Activated T-helper 2 cell treated with anti-CD3 and anti-CD28 coated beads, Interferon-gamma antibody, Interleukin-2, Interleukin-4, amounts not matched to agents 10 μg/mL and 5 μg/mL and 100 μg/mL, durations not matched to agents 14 hours and 24 hours and 36 hours (primary cell): ENCODE measurements at places on chromosomes 16 and 17. TPM values are rescaled to one million over a fixed set of nuclear protein-coding genes. Genes with fewer than 3 reads are reported as not detected.
A peak's percentile ranks its signal among the peaks of the same experiment; 100 is the strongest.

PIPOX gene
- 2.0 and 2.8 TPM in 2 replicates for total RNA-seq

GRCh38 chr17:2076087-2076984 lies 21.4 kb downstream of the HIC1 start:
- peaks cover 35% of the 10 kb centered on the region for H3K4me1 ChIP-seq
- peak overlapping the region; percentile 28 for H3K27ac ChIP-seq
- DNase-seq: no peak
- peaks cover 64% of the 10 kb centered on the region for H3K36me3 ChIP-seq

DNA sequence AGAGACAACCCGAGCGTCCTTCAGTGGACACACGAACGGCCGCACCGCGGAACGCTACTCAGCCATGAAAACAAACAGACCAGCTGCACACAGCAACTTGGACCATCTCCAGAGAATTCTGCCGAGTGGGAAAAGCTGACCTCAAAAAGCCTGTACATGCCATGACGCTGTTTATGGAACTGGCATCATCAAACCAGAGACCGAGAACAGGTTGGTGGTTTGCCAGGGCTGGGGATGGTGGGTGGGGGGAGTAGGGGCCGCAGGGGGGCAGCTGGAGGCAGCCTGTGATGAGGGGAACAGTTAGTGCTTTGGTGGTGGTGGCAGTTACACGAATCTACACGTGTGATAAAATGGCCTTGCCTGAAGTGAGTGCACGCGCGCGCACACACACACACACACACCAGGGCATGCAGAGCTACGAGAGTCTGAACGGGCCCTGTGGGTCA lies 169.8 kb downstream of the LAT start:
- DNase-seq: no peak
- H3K4me1 ChIP-seq: peaks cover 19% of the 10 kb centered on the region
- H3K4me3 ChIP-seq: no peak overlapping the region
- H3K36me3 ChIP-seq: peaks cover 23% of the 10 kb centered on the region
- H3K27ac ChIP-seq: no peak overlapping the region

DNA sequence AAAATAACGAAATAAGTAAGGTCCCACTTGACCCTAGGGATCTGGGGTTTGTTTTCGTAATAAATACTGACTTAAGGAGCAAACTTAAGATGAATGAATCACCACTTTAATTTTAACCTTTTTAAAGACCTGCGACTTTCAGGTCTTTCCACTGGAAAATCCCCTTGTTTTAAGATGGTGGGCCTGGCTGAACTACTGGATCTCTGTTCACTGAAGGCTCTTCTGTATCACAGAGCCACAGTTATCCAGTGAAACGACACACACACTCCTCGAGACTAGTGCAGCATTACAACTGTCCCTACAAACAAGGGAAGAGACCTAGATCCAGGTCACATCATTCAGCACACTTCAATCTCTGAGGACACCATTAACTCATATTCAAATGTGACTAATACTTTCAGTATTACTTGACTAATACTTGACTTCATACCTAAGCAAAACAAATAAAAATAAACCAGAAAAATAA lies 299.0 kb downstream of the CEP112 start:
- peaks cover 2% of the 10 kb centered on the region for H3K4me1 ChIP-seq
- DNase-seq: no peak
- no peaks in the 10 kb centered on the region for H3K27me3 ChIP-seq

DNA sequence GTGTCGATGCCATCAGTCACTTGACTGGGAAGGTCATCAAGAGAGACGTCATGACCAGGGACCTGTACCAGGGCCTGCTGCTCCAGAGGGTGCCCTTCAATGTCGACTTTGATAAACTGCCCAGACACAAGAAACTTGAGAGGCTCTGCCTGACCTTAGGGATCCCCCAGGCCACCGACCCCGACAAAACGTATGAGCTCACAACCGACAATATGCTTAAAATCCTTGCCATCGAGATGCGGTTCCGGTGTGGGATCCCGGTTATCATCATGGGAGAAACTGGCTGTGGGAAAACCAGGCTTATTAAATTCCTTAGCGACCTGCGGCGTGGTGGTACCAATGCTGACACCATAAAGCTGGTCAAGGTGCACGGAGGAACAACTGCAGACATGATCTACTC lies 69.6 kb upstream of the ENDOV start:
- H3K4me1 ChIP-seq: peaks cover 10% of the 10 kb centered on the region
- H3K27me3 ChIP-seq: no peaks in the 10 kb centered on the region
- no peak for DNase-seq
- H3K36me3 ChIP-seq: peaks cover 83% of the 10 kb centered on the region

GRCh38 chr17:8151641-8152111 lies 528 bp downstream of the PER1 start:
- DNase-seq: no peak
- H3K27ac ChIP-seq: peak overlapping the region; percentile 86
- H3K27me3 ChIP-seq: no peaks in the 10 kb centered on the region
- H3K4me3 ChIP-seq: peak overlapping the region; percentile 94

GRCh38 chr16:27526180-27526579 lies 23.5 kb downstream of the GTF3C1 start:
- H3K4me1 ChIP-seq: no peaks in the 10 kb centered on the region
- no peak overlapping the region for H3K4me3 ChIP-seq
- DNase-seq: no peak
- no peak overlapping the region for H3K27ac ChIP-seq

SMARCD2 gene
- 129 and 130 TPM in 2 replicates for total RNA-seq

- H3K27me3 ChIP-seq: no peaks in the 10 kb centered on the region
- no peak for DNase-seq
- H3K4me3 ChIP-seq: no peak overlapping the region
- peaks cover 79% of the 10 kb centered on the region for H3K36me3 ChIP-seq
- no peak overlapping the region for H3K27ac ChIP-seq
- H3K4me1 ChIP-seq: peaks cover 27% of the 10 kb centered on the region
These were observed 17.0 kb downstream of the N4BP1 start for GRCh38 chr16:48592839-48593429.

GRCh38 chr17:36727577-36727976 lies 126.2 kb downstream of the MRM1 start:
- no peak for DNase-seq
- peaks cover 57% of the 10 kb centered on the region for H3K4me1 ChIP-seq
- H3K27me3 ChIP-seq: peaks cover 3% of the 10 kb centered on the region
- H3K4me3 ChIP-seq: peak overlapping the region; percentile 65

- H3K27ac ChIP-seq: no peak overlapping the region
- peaks cover 7% of the 10 kb centered on the region for H3K36me3 ChIP-seq
- peak overlapping the region; percentile 69 for H3K4me3 ChIP-seq
- no peak for DNase-seq
These were observed 8.8 kb downstream of the FAM171A2 start for GRCh38 chr17:44354582-44355561.

- peaks cover 48% of the 10 kb centered on the region for H3K4me1 ChIP-seq
- peak overlapping the region; percentile 86 for H3K27ac ChIP-seq
- no peaks in the 10 kb centered on the region for H3K27me3 ChIP-seq
- no peak for DNase-seq
- peaks cover 12% of the 10 kb centered on the region for H3K36me3 ChIP-seq
- H3K4me3 ChIP-seq: peak overlapping the region; percentile 28
These were observed 13.7 kb downstream of the TENT4B start for GRCh38 chr16:50166511-50167500.

GRCh38 chr17:68734187-68734900 lies 133.2 kb upstream of the FAM20A start:
- no peak for DNase-seq
- no peaks in the 10 kb centered on the region for H3K36me3 ChIP-seq
- H3K4me1 ChIP-seq: no peaks in the 10 kb centered on the region
- no peak overlapping the region for H3K27ac ChIP-seq
- no peak overlapping the region for H3K4me3 ChIP-seq

DNA sequence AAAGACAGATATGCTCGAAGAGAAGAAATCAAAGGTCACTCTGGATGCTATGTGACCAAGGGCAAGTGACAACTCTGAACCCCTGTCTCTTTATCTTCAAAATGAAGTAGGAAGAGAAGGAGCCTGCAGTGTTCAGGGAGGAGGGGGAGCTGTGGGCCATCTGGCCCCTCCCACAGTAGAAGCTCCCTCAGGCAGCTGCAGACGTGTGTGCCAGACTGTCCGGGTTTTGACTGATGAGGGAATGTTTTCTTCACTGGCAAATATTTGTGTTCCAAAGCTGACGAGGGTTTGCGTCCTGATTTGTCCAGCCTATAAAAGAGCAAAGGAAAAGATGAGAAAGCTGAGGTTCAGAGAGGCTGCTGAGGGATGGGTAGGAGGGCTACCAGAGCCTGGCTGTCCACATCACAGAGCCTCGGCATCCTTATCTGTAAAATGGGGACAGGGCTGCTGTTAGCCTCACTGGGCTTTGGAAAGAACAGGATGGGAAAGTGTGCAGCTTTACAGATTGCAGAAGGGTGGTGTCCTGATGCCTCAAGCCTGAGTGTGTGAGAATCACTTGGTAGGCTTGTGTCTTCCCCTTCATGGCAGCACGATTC lies 1.8 kb upstream of the GINS2 start:
- H3K4me1 ChIP-seq: peaks cover 10% of the 10 kb centered on the region
- DNase-seq: no peak
- H3K4me3 ChIP-seq: no peak overlapping the region
- peaks cover 3% of the 10 kb centered on the region for H3K27me3 ChIP-seq
- H3K27ac ChIP-seq: no peak overlapping the region

CYGB gene
- not detected in 2 replicates for total RNA-seq

GPR179 gene
- not detected in 2 replicates for total RNA-seq

- peak overlapping the region; percentile 97 for H3K27ac ChIP-seq
- peak; percentile 76 for DNase-seq
- peak overlapping the region; percentile 98 for H3K4me3 ChIP-seq
- H3K36me3 ChIP-seq: peaks cover 47% of the 10 kb centered on the region
- no peaks in the 10 kb centered on the region for H3K27me3 ChIP-seq
These were observed 604 bp downstream of the PRR14 start for GRCh38 chr16:30651124-30652004.

KSR1 gene
- 96.5 and 101 TPM in 2 replicates for total RNA-seq

GRCh38 chr17:7717756-7718350 lies 309 bp downstream of the DNAH2 start:
- H3K36me3 ChIP-seq: no peaks in the 10 kb centered on the region
- H3K4me3 ChIP-seq: peak overlapping the region; percentile 77

PRSS8 gene
- total RNA-seq: not detected in 2 replicates

GAS2L2 gene
- not detected in 2 replicates for total RNA-seq

DNA sequence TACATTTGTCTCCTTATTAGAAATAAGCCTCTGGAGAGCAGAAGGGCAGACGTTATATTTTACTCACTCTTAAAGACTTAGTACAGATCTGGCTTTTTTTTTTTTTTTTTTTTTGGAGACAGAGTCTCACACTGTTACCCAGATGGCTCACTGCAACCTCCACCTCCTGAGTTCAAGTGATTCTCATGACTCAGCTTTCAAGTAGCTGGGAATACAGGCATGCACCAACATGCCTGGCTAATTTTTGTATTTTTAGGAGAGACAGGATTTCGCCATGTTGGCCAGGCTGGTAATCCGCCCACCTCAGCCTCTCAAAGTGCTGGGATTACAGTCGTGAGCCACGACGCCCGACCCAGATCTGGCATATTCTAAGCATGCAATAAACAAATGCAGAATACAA lies 36.4 kb upstream of the TMEM97 start:
- no peak for DNase-seq
- H3K27me3 ChIP-seq: peaks cover 60% of the 10 kb centered on the region
- H3K36me3 ChIP-seq: no peaks in the 10 kb centered on the region
- no peak overlapping the region for H3K27ac ChIP-seq

CRHR1 gene
- total RNA-seq: not detected in 2 replicates

GRCh38 chr16:22308824-22309520 lies 11.8 kb downstream of the POLR3E start:
- no peak for DNase-seq
- H3K27me3 ChIP-seq: no peaks in the 10 kb centered on the region
- no peaks in the 10 kb centered on the region for H3K4me1 ChIP-seq

DNA sequence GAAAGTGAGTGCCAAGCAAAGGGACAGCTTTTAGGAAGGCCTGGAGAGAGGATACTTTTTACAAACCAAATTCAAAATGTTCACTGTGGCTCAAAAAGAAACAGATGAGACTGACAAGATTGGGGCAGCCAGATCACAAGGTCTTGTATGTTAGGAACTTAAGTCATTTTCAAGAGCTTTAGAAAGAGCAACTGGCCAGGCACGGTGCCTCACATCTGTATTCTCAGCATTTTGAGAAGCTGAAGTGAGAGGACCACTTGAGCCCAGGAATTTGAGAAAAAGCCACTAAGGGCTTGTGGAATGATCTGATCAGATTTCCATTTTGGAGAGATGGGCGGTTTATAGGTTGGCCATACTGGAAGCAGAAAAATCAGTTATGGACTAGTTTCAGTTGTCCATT lies 17.2 kb downstream of the SPAG9 start:
- no peak overlapping the region for H3K27ac ChIP-seq
- H3K36me3 ChIP-seq: peaks cover 3% of the 10 kb centered on the region
- H3K4me3 ChIP-seq: no peak overlapping the region
- H3K27me3 ChIP-seq: no peaks in the 10 kb centered on the region
- no peak for DNase-seq

GRCh38 chr17:65130832-65131231 lies 6.3 kb upstream of the RGS9 start:
- no peaks in the 10 kb centered on the region for H3K36me3 ChIP-seq
- no peak overlapping the region for H3K4me3 ChIP-seq
- no peak overlapping the region for H3K27ac ChIP-seq
- peaks cover 9% of the 10 kb centered on the region for H3K4me1 ChIP-seq
- peaks cover 14% of the 10 kb centered on the region for H3K27me3 ChIP-seq

GRCh38 chr16:74726716-74727115 lies 26.1 kb upstream of the MLKL start:
- DNase-seq: no peak
- no peak overlapping the region for H3K4me3 ChIP-seq
- peaks cover 2% of the 10 kb centered on the region for H3K36me3 ChIP-seq
- H3K4me1 ChIP-seq: no peaks in the 10 kb centered on the region
- H3K27me3 ChIP-seq: no peaks in the 10 kb centered on the region

GRCh38 chr16:65744401-65744800 lies 622.1 kb upstream of the CDH5 start:
- no peaks in the 10 kb centered on the region for H3K36me3 ChIP-seq
- H3K27ac ChIP-seq: no peak overlapping the region
- no peaks in the 10 kb centered on the region for H3K4me1 ChIP-seq
- H3K4me3 ChIP-seq: no peak overlapping the region

- H3K27ac ChIP-seq: peak overlapping the region; percentile 90
- DNase-seq: peak; percentile 38
- peaks cover 61% of the 10 kb centered on the region for H3K4me1 ChIP-seq
- no peaks in the 10 kb centered on the region for H3K27me3 ChIP-seq
- peak overlapping the region; percentile 96 for H3K4me3 ChIP-seq
These were observed 879 bp downstream of the SLFN5 start for GRCh38 chr17:35243561-35244340.

SPATA22 gene
- not detected in 2 replicates for total RNA-seq

GRCh38 chr17:59859444-59860025 lies 33.2 kb downstream of the TUBD1 start:
- DNase-seq: no peak
- H3K4me3 ChIP-seq: no peak overlapping the region
- H3K36me3 ChIP-seq: peaks cover 21% of the 10 kb centered on the region
- peaks cover 9% of the 10 kb centered on the region for H3K4me1 ChIP-seq
